Stimulated activated CD4-positive, alpha-beta T cell treated with anti-CD3 and anti-CD28 coated beads, TNF-alpha, amount 100 ng/mL, for 24 hours (primary cell): ENCODE measurements at places on chromosomes 3 and 15.
A peak's percentile ranks its signal among the peaks of the same experiment; 100 is the strongest.

- DNase-seq: peak; percentile 35
Observed at GRCh38 chr3:126911162-126912026, 71.5 kb upstream of the PLXNA1 start.

DNA sequence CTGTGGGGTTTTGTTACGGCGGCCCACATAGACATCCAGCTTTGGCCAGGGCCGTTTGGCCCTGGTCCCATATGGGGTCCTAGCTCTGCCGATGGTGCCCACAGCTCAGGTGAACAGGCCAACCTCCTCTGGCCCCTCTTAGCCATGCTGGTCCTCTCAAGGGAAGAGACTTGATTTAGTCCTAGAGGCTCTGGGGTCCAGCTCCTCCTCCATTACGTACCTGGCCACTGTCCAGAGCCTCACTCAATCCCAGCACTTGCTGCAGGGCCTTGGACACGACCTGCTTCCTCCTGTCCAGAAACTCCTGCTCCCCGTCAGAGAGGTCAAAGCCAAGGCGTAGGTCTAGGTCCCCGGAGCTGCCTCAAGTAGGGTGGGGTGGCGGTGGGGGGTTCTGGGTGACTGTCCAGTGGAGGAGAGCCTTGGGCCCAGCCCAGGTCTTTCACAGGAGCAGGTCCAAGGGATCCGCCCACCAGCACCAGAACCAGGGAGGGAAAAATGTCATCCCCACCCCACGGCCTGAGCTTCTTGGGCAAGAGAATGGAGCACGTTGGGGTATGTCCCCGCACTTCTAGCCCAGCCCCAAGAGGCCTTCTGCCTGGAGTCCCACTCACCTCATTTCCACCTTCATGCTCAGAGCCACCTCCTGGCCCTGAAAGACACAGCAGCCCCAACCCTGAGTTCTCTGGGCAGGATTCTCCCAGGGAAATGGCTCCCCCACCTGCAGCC, 6.8 kb downstream of the PLA2G4F start:
- no peak for DNase-seq

DNA sequence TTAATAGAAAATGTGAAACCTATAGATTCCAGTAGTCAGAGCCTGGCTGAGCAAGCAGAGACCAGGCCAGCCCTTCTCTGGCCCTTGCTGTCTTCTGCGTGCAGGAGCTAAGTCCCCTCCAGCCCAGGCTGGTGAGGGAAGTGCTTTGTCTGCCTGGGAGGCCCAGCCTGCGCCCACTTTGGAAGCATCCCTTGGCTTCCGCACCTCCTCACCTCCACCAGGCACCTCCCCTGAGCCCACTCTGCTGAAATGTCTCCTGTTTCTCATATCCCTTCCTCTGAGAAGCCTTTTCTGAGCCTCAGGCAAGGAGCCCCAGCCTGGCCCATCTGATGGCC, 45.3 kb downstream of the ALDH1L1 start:
- DNase-seq: no peak

DNA sequence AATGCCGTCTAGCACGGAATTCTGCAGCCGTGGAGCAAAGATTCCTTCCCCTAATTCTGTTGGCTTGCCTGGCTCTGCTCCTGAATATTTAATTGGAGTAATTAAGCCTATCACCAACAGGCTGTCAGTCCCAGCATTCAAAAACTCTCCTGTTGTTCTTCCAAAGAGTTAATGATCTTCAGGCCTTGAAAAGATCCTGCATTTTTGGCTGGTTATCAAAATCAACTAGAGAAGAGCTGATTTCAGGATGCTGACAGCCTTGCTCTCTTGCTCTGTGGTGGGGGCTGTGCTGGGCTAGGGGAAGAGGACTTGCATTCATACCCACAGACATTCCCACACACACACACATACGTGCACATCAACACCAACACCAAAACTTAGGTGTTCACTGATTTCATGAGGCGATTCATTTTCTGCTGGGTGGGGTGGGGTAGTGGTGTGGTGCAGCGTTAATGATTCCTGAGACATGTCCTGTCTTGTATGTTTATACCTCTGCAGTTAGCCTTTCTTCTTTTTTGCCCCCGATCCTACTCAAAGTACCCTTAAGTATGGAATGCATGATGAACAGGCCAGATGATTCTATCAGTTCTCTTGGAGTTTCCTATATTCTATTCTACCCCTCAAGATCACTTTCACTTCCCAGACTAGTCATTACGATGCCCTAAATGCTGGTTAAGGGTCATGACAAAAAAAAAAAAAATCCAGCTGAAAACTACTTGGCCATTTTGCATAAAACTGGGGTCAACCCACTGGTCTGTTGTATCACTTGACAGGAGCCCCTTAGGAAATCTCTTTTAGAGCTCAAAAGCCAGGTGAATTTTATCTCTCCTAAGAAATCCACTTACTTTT, 42.3 kb downstream of the CPN2 start:
- DNase-seq: no peak

GRCh38 chr3:128515-129172, 67.9 kb upstream of the CHL1 start:
- DNase-seq: no peak

- no peak for DNase-seq
Observed at GRCh38 chr3:180048840-180049239, 12.1 kb upstream of the PEX5L start.

GRCh38 chr15:98855815-98856531, 151.6 kb downstream of the PGPEP1L start:
- DNase-seq: no peak

DNA sequence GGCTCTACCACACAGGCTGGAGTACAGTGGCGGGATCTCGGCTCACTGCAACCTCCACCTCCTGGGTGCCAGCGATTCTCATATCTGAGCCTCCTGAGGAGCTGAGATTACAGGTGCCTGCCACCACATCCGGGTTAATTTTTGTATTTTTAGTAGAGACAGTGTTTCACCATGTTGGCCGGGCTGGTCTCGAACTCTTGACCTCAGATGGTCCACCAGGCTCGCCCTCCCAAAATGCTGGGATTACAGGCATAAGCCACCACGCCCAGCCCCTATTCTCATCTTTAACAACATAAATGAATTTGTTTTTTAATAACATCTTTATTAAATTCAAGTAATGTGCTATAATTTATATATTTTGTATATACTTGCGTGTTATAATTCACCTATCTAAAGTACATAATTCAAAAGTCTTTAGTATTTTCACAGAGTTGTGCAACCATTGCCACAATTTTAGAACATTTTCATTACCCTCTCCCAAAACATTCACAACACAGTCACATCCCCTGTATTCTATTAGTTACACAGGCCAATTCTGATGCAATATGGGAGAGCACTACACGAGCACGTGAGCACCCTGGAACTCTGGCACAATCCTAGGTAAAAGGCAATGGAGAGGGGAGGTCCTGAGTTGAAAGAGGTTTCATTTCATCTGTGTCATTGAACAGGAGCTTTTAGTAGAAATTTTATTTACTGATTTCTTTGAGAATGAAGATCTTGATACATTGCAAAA, 21.2 kb upstream of the MTMR14 start:
- no peak for DNase-seq

DNA sequence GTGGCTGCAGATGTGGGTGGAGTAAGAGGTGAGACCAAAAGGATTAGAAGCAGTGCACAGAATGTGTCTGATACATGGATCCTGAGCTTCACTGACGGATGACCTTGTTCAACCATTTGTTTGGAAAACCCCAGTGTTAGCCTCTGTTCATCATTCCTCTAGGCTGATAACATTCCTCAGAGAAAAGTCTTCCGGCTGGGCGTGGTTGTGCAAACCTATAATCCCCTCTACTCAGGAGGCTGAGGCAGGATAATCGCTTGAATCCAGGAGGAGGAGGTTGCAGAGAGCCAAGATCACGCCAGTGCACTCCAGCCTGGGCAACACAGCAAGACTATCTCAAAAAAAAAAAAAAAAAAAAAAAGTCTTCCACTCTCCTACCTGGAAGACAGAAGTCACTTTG, 23.1 kb upstream of the CHD2 start:
- no peak for DNase-seq

- no peak for DNase-seq
Observed at GRCh38 chr3:53223025-53223424, 32.8 kb downstream of the TKT start.
